Right renal cortex interstitium (tissue), 3 donors: ENCODE measurements at places on chromosomes 6 and 20.

DNA sequence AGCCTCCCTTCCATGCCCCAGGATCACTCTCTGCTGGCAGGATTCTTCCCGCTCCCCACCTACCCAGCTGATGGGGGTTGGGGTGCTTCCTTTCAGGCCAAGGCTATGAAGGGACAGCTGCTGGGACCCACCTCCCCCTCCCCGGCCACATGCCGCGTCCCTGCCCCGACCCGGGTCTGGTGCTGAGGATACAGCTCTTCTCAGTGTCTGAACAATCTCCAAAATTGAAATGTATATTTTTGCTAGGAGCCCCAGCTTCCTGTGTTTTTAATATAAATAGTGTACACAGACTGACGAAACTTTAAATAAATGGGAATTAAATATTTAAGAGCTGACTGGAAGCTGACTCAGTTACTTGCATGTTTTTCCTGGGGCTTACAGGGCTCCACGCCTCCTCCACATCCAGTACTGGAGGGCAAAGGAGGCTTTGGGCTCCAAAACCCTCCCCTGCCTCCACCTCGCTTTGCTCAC, 24.3 kb upstream of the FANCE start:
- DNase-seq: no peak

DNA sequence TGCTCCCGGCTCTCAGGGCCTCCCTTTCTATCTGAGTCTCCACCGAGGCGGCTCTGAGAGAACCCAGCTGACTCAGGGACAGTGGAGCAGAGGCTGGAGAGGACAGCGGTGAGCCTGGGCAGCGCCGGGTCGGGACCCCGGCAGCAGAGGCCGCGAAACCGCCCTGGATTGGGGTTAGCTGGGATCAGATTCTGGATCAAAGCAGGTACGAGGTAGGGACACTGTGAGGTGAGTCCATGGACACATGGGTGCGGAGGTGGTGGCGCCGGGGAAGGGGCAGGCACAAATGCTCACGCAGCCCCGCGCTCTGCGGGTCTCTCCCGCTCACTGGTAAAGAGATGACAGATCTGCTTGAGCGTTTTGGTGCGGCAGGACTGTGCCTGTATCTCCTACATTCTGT, 146.4 kb upstream of the GGTLC1 start:
- no peak for DNase-seq

GRCh38 chr20:59520814-59521213, 83.5 kb upstream of the PHACTR3 start:
- DNase-seq: no peak

DNA sequence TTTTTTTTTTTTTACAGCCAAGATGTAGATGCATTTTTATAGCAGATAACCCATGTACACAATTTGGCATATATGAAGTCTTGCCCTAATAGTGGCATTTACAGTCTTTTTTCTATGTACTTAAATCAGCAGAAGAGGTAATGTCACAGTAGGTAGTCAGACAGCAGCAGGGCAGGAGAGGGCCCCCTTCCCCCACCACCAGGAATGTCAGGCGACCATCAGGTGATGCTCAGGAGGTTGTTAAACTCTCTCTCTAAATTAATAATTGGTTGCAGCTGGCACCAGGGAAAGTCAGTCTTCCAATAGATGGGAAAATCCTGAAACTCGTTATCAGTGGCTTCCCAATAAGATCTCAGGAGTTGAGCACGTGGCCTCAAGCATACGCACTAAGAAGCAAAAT, 188.0 kb upstream of the ADGRB3 start:
- no peak for DNase-seq

DNA sequence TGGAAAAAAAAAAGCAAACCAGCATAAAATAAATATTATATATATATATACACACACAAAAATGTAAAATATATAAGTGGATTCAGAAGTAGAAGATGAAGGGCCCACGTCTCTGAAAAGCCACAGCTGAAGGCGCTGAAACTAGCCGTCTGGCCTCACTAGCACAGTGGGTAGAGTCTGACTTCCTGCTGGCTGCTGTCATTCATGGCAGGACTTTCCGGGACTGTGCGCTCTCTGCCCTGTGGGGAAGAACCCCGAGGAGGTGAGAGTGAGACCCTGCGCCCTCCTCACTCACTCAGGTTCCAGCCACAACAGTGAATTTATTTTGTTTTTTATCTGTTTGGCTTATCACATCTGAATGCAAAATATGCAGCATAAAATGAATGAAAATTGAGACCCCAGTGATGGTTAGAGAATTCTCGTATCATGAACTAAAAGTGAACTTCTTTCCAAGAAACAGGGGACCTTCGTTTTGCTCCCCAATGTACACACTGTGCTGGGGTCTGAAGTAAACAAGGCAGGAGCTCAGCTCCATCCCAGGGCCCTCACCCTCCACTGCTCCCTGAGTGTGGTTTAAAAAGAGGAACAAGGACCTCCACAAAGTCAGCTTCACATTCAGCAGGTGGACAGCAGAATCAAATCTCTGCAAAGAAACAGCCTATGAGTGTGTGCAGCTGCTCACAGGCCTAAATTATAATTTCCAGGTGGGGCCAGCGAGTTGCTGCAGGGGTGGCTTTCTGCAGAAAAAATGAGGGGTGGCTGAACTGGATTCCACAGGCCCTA, 1.3 kb upstream of the RAMACL start:
- no peak for DNase-seq

GRCh38 chr6:28969129-28969528, 36.0 kb downstream of the ZNF311 start:
- no peak for DNase-seq

- no peak for DNase-seq
These were observed 103.1 kb downstream of the TCP11 start for GRCh38 chr6:35038076-35038475.

GRCh38 chr6:165905744-165906143, 242.7 kb upstream of the PDE10A start:
- DNase-seq: no peak

DNA sequence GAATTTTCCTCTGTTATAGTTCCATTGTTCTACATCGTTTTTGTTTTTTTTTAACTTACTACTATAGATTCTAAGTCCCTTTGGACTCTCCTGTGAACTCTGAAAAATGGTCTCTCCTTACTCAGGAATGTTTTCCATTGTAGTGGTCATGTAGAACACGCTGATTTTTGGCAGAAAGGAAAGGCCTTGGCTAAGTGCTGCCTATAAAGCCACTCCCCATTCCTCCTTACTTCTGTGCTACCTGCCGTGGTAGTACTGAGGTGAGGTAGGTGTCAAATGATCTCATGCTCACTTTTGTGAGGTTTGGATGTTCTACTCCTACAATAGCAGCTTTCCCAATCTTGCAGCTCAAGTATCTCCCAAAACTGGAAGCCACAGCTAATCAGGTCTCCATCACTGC, 270.7 kb downstream of the SLC35F1 start:
- DNase-seq: no peak

DNA sequence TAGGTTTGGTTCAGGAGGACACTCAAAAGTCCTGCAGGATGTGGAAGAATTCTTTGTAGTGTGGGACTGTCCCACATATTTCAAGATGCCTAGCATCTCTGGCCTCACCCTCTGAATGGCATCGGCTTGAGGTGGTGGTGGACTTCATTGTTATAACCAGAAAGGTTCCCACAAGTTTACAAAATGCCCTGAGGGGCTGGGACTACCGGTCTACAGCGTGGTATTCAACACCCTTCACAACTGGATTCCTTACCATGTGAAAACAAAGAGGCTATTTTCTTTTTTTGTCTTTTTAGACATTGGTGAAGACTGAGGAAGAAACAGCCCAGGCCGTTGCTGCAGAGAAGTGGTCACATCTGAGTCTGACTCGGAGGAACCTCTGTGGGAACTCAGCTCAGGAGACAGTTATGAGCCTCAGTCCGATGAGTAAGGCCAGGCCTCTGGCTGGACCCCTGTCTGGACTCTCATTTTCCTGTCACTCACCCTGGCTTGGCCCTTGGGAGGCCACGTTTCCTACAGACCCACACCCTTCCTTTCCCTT, 15.2 kb downstream of the PGBD1 start:
- no peak for DNase-seq

- DNase-seq: no peak
These were observed 109.9 kb downstream of the UTRN start for GRCh38 chr6:144395014-144395413.

- DNase-seq: no peak
These were observed 2.1 kb downstream of the LPIN3 start for GRCh38 chr20:41342474-41343464.

DNA sequence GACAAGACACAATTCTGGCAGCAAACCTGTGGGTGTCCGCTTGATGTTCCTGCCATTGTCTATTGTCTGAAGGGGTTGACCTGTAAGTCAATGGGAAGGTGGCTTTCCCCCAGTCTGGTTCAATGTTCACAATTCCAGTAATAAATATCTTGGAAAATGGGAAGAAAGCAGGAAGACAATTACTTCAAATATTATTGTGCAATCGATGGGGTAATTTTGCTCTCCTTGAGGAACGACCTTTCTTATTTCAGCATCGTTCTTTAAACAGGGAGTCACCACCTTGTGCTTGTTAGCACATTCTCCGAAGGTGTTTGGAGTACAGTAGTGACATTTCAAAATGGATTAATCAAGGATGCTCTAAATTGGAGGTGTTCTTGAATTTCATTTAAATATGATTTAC, 136.9 kb downstream of the BTBD3 start:
- no peak for DNase-seq

DNA sequence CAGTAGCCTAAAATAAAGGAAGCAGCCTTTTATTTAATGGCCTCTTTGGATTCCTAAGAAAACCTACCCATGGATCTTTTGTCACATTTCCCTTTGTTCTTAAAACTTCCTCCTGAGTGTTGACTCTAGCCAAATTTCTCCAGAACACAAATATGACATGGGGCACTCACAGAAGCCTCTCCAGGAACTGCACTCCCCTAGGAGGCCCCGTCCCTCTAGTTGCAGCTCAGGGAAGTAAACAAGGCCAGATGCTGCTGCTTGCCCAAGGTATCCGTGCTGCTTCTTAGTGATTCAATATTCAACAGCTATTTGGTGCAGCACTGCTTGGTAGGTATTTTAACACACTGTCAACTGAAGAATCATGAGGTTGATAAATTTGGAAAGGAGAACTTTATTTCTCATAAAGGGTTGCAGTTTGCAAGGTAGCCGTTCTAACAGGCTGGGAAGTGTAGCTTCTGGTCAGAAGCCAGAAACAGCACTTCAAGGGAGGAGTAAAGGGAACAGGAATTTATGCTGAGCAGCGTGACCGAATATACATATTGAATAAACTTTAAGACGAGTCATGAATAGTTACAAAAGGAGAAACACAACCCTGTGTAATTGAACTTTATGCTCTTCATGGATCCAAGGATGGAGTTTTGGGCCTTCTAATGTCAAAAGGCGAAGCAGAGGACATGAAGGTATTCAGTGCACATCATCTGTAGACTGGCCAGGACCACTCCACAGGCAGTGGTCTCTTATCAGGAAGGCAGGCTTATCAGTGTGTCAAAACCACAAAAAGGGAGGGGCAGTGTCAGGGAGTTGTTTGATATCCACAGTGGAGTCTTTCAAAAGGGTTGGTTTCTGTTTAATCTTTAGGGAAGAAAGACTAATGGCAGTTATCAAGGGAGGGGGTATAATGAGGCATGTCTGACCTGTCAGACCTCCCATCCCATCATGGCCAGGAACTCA, 63.3 kb downstream of the CD24 start:
- no peak for DNase-seq
